ENCODE measurements at places on chromosomes 5 and 9.

DNA sequence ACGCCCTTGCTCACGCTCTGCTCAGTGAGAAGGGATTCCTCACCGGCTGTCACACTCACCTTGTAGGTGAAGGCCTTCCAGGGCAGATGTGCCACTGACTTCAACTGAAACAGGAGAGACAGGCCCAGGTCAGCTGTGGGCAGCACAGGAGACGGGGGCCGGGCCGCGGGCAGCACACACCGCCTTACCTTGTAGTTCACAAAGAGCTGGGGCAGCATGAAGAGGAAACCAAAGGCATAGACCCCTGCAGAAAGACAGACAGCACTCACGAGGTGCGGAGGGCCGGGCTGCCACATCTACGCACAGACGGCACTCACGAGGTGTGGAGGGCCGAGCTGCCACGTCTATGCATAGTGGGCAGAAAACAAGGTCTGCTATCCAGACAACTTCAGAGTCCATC lies 23.3 kb downstream of the CLPTM1L start:
- DNase-seq, result peak; percentile 44

DNA sequence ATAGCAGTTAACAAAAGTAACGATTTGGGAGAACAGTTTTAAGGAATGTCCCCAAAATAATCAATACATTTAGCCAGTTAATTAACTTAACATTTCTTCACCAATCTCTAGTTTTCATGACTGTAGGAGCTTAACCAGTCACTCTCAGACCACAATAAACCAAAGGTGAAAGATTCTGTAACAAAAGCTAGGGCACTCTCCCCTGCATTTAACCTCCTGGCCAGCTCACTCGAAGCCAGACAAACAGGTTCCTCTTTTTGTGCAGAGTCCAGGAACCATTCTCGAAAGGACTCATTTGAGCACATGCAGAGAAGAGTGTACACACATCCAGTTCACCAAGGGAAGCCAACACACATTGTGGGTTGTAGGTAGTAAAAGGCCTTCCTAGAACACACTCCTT lies 6.5 kb downstream of the IL7R start:
- no peak for DNase-seq

GRCh38 chr5:91150234-91150633 lies 232.9 kb downstream of the ARRDC3 start:
- DNase-seq, result no peak

GRCh38 chr5:111655169-111655924 lies 101.6 kb downstream of the NREP start:
- DNase-seq, result no peak

DNA sequence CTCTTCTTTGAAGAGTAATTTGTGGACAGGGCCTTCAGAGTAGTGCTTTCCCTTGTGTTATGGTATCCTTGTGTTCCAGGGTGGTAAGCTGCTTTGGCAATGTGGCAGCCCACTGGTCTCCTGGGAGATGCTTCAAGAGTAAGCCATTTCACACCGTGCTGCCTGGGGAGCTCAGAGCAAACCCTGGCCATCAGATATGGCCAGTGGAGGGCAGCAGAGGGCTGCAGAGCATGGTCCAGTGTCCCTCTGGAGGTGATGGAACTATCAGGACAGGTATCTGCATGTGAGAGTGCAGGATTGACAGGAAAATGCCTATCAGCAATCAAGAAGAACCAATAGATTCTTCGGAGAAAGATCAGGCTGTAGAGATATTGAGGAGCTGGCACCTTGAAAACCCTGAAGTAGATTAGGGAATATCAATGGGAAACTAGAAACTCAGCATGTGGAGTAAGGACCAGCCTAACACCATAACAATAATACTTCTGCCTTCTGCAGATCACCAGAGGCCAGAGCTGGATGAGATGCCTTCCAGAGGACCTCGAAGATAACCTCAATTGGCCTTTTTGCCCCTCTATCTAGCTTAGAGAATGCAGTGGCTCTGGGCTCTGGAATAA lies 90.8 kb downstream of the PLPPR1 start:
- DNase-seq, result peak; percentile 27

GRCh38 chr5:135028791-135029476 lies 5.1 kb downstream of the PITX1 start:
- no peak for DNase-seq

DNA sequence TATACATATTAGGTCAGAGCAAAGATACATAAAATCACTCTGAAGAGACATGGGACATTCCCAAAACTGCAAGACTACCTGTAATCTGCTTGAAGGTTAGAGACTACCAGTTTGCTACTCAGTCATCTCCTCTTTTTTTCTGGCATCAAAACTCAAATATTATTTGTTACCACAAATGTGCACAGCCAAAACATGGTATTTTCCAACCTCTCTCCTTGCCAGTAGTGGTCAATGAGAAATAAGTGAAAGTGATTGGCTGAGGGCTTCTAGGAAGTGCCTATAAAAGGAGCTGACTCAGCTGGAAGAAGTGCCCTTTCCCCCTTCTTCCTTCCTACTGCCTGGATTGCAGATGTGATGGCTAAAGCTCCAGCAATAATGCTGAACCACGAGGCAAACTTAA lies 13.8 kb downstream of the GZMK start:
- no peak for DNase-seq

DNA sequence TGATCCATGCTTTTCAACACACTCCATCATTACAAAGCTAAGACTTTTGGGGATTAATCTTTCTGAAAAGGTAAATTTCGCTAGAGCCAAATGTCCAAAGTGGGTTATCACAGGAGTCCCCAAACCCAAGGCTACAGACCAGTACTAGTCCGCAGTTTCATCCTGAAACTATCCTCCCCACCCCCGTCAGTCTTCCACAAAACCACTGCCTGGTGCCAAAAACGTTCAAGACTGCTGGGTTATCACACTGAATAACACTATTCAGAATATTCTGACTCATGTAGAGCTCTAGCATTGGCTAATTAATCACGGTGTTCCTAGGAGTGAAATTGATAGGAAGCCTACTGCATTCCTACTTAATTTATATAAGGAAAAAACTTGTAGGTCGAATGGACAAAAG lies 24.7 kb downstream of the ERP44 start:
- no peak for DNase-seq

DNA sequence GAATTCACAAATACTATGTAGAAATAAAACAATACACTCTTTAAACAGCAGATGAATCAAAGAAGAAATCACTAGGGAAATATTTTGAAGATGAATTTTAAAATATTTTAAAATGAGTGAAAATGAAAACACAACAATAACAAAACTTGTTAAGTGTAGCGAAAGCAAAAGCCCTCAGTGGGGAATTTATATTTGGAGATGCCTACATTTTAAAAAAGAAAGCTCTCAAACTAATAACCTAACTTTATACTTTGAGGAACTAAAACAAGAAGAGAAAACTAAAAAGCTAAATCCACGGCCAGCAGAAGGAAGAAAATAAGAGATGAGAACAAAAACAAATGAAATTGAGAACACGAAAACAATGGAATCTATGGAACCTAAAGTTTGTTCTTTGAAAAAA lies 22.7 kb downstream of the SPDL1 start:
- DNase-seq, result no peak

GRCh38 chr9:86764671-86765343 lies 182.5 kb downstream of the GAS1 start:
- no peak for DNase-seq

GRCh38 chr9:72306761-72307160 lies 58.2 kb downstream of the ZFAND5 start:
- no peak for DNase-seq

DNA sequence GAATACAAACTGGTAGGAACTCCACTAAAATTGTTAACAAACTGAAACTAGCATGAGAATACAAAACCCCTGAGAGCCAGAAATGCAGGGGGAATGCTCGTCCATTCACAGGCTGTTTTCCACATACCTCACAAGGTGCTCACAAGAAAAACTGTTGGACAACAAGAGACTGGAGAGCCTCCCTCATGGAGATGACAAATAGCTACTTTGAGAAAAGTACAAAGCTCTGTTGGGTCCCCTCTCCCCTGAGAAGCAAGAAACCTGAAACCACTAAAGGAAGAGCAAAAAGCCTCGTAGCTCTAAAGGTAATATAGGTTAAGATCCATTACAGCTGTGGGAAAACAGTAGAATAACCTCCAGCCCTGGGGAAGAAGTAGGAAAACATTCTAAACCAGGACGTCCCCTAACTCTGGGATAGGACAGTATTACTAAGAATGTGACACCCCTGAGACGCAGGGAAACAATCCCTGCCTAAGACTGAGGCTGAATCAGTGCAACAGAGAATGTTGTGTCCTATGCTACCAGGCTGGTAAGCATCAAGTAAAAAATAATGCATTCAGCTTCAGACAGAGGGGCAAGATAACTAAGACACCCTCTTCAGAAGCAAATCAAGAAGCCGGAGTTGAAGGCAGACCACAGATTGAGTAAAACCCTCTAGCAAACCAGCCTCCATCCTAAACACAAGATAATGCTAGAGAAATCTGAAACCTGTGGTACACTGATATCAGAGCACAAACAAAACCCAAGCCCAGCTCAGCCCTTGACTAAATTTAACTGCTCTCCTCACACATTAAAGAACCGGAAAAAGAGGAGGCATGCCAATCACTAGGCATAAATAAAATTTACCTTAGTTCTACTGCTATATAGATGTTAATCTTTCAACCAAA lies 160.2 kb downstream of the SSBP2 start:
- no peak for DNase-seq

GRCh38 chr5:118095115-118095514 lies 893.2 kb downstream of the DTWD2 start:
- DNase-seq, result no peak

DNA sequence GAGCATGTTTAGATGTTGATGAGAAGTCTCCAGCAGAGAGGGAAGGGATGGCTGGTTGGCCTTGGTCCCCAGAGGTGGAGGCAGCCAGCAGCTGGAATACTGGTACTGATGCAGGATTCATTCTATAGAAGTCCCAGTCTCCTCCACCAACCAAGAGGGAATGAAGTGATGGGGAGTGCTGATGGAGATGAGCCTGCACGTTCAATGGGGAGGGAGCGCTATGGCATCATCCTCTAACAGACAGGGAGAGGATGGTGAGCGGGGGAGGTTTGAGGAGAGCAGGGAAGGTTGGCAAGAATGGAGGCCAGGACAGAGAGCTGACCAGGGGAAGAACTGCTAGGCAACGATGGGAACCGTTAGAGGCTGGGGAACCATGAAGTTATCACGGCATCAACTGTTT lies 159.8 kb upstream of the MVB12B start:
- no peak for DNase-seq

DNA sequence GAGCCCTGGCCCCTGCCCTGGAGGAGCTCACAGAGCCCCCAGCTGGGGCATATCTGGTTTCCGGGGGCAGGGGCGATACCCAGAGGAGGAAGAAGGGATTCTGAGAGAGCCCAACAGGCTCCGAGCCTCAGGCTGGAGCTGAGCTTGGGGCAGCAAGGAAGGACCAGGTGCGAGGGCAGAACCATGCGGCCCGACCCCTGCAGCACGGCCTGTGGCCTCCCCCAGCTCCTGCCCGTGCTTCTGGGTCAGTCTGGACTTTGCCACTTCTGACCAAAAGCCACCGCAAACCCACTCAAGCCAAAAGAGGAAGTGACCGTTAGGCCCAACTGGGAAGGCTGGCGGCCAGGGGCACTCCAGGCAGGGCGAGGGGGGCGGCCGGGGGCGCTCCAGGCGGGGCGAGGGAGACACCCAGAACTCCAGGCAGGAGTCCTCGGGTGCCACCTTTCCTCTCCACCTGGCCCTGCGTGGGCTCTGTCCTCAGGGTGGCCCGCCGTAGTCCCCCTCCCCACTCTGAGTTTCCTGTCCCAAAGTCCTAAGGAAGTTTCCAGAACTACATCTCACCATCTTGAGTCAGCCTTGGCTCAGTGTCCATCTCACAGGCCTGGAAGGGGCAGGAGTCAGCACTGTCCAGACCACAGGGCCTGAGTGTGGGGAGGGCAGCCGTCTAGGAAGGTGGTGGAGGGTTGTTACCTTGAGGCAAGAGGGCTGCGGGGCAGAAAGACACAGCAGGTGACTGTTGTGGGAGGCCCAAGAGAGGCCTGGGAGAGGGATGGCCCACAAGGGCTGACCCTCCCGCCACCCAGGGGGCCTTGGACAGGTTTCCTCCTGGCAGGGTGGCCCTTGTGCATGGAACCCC lies 946 bp upstream of the LTC4S start:
- DNase-seq, result no peak

GRCh38 chr5:138874241-138874640 lies 894 bp downstream of the LRRTM2 start:
- no peak for DNase-seq

- DNase-seq, result no peak
Measured at GRCh38 chr9:33300546-33300945, 10.2 kb downstream of the NFX1 start.

DNA sequence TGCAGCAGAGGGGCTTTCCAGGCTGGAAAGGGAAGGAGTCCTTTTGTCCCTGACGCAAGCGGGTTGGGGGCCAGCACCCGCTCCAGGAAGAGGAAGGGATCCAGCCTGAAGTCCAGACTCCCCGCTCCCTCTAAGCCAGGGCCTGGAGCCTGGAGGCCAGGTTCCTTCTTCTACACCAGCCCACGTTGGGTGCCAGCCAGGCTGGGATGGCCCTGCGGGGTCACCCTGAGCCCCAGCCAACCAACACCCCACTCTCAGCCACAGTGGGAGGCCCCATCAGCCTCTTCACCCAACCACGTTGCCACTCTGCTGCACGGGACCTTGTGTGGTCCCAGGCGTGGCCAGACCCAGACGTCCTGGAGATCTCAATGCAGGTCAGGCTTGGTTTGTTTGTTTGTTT lies 970 bp upstream of the FUT7 start:
- no peak for DNase-seq

DNA sequence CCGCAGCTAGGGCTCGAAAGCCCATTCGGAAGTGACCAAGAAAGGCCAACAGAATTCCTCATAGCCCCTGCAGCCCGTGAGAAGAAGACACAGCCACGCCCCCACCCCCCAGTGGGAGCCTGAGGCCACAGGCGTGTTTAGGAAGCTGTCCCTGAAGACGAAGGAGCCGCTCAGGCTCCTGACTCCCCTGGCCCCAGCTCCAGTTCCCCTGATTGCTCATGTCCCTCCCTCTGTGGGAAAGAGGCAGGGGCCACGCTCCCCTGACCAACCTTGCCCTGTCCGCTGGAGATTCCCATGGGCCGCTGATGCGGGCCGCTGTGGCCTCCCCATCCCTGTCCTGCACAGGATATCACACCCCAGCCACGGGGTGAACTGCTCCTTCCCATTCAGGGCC lies 13.6 kb downstream of the ROPN1L start:
- no peak for DNase-seq

DNA sequence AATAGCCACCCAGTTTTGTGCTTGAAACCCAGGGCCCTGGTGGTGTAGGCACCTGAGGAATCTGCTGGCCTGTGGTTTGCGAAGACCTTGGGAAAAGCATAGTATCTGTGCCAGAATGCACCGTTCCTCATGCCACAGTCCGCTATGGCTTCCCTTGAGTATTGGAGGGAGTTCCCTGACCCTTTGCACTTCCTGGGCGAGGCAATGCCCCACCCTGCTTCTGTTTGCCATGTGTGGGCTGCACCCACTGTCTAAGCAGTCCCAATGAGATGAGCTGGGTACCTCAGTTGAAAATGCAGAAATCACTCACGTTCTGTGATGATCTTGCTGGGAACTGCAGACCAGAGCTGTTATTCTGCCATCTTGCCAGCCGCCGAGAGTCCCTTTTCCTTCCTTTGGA lies 483.5 kb downstream of the AGTPBP1 start:
- no peak for DNase-seq

GRCh38 chr5:110630350-110630749 lies 96.1 kb downstream of the TMEM232 start:
- no peak for DNase-seq
